ENCODE measurements at places on chromosomes 1 and 21.

DNA sequence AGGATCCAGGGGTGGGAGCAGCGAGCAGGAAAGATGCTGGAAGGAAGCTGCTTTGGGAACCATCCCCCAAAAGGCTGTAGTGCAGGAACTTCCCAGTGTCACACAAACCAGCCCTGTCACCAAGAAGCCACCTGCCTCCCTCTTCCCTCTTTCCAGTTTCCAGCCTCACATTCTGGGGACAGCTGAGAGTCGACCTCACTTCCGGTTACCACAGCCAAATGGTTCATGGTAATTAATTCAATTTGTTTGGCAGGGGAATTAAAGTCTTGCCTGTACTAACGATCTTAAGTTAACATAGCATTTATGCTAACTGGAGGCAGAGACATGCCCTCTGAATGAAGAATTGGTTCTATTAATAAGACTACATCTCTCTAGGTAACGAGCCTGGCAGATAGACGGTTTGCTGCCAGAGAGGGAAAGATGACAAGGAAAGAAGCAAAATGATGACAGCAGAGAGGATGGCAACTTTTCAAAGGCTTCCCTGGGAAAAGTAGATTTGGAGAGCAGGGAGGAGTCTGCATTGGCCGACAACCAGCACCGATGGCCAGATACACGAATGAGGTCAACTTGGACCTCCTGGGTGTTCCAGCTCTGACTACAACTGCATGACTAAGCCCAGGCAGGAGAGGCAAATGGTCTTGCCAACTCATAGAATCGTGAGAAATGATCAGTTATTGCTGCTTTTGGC, 64.1 kb downstream of the TMCO4 start:
- DNase-seq: no peak

DNA sequence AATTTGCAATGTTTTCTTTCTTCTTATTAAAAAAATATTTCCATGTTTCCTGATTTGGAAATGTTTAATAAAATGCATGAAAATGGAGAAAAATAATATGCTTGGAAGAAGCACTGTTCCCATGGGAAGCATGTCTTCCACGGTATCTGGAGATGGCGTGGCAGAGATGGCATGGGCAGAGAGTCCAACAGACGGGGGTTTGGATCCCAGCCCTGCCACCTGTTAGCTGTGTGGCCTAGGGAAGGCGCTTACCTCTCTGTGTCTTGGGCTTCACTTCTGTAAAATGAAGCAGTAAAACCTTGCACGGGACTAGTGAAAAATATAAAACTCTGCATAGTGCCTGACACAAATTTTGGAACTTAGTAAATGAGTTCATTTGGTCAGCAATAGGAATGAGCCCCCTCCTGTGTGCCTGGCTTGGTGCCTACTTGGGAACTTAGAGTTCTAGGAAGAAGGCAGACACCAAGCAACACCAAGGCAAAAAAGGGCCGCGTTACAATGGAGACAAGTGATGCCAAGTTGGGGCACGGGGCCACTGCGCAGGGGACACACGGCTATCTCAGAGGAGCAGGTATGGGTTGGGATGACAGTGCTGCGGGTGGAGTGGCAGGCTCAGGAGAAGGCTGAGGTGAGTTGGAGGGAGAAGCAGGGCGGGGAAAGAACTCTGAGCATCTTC, 124.2 kb downstream of the KCNN3 start:
- DNase-seq: no peak

- DNase-seq: peak; percentile 74
Observed at GRCh38 chr1:27605796-27606707, 2.1 kb upstream of the AHDC1 start.

GRCh38 chr1:23838401-23838866, 13.2 kb upstream of the HMGCL start:
- DNase-seq: peak; percentile 23

DNA sequence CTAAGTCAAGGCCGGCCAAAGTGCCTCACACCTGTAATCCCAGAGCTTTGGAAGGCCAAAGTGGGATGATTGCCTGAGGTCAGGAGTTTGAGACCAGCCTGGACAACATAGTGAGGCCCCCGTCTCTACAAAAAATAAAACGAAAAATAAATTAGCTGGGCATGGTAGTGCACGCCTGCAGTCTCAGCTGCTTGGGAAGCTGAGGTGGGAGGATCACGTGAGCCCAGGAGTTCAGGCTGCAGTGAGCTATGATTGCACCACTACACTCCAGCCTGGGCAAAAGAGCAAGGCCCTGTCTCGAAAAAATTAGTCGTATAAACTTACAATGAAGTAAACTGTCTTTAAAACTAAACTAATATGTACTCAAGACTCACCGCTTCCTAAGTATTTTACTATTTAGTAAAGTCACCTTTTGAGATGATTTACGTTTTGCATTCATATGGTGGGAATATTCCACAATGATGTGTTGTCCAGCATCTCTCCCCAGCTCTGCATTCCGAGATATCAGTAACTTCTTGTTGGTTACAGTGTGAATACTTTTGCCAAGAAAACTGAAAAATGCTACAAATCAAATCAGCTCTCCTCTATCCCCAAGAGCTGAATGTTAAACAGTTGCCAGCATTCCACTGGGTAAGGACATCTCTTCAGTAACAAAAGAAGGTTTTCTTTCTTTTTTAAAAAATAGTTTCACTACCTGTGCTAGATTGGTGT, 84.9 kb upstream of the C21orf91 start:
- no peak for DNase-seq
